Endodermal cell (in vitro differentiated cells): ENCODE measurements at places on chromosomes 6 and 20. TPM values are rescaled to one million over a fixed set of nuclear protein-coding genes. Genes with fewer than 3 reads are reported as not detected.

Gene SPATS1
- total RNA-seq, result not detected in 3 replicates

- DNase-seq, result no peak
Measured at GRCh38 chr20:14712302-14712739, 374.9 kb upstream of the FLRT3 start.

GRCh38 chr20:44056010-44056698 is 130.8 kb downstream of the JPH2 start:
- DNase-seq, result peak; percentile 89

Gene OLIG3
- total RNA-seq, result not detected in 3 replicates

DNA sequence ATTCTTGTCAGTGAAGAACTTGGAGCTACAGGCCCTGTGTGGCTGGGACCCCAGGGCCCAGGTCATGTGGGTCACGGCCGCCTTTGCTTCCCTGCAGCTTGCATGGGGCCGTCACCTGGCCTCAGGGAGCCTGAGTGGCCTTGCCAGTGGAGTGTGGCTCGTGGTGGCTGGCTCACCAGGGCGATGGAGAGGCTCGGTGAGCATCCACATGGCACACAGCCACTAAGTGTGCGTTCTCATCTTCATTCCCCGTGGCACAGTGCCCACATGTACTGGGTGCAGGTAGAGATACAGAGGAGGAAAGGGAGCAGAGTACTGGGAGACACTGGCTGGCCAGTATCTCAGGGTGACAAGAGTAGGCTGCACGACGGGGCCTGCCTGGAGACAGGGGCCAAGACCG is 21.5 kb downstream of the MANBAL start:
- DNase-seq, result no peak

Gene SLC22A23
- 3.8 to 12.1 TPM (median 11.1 TPM) in 3 replicates for total RNA-seq

- DNase-seq, result peak; percentile 87
Measured at GRCh38 chr6:50850223-50851048, 31.8 kb downstream of the TFAP2B start.

- no peak for DNase-seq
Measured at GRCh38 chr20:31877684-31878083, 7.2 kb downstream of the TTLL9 start.

Gene CRIP3
- 11.2 to 19.3 TPM (median 16.1 TPM) in 3 replicates for total RNA-seq

GRCh38 chr20:58930496-58930895 is 50.6 kb upstream of the NELFCD start:
- DNase-seq, result no peak

Gene SLC17A2
- total RNA-seq, result not detected in 2 replicates

GRCh38 chr6:105458551-105458950 is 55.7 kb upstream of the PREP start:
- DNase-seq, result no peak

DNA sequence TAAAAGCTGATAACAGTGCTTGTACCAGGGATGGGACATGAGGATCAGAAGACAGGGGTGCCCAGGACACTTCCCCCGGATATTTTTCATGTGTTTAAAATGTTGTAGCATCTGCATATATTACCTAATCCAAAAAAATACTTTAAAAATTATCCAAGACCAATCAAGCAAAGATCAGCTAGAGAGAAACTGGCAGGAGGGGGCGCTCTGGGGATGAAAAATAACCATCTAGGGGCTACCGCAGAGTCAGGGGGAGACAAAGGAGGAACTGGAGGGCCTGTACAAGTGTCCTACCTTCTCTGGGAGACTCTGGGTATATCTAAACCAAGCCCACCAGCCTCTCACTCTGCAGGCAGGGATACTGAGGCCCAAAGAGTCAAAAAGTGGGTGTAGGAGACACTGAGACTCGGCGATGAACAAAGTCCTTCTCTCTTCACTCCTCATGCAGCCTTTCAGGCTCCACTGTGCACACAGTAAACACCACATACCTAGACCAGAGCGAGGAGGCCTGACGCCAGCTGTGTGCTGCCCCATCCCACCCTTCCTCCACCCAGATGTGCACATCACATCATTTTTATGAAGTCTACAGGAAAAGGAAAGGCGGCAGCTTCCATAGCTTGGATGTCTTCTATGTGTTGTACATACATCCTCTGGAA is 9.8 kb downstream of the RIMS4 start:
- DNase-seq, result peak; percentile 77

GRCh38 chr6:29656157-29656556 is 735 bp upstream of the MOG start:
- DNase-seq, result no peak

DNA sequence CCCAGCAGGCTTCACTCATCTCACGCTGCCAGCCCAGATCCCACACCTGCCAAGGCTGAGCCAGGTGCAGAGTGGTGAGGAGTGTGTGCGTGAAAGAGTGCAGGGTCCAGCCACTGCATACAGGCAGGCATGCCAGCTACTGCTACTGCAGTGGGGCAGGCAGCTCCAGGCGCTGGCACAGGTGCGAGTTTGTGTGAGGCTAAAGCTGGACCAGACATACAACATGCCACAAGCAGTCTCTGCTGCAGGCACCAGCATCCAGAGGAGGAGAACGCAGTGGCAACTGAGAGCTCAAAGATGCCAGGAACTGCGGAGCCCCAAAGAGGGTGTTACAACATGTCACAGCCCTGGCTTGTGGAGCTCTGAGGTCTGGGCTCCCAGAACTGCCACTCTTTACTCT is 149.8 kb downstream of the EYS start:
- DNase-seq, result peak; percentile 45

DNA sequence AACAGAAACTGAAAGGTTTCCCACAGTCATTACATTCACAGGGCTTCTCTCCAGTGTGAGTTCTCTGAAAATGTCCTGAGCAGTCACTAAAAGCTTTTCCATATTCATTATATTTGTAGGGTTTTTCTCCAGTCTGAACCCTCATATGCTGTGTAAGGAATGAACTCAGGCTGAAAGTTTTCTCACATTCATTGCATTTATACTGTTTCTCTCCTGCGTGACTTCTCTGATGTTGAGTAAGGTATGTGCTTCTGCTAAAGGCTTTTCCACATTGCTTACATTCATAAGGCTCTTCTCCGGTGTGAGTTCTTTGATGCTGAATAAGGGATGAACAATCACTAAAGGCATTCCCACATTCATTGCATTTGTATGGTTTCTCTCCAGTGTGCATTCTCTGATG is 29.8 kb upstream of the ZNF391 start:
- no peak for DNase-seq

Gene OR2B6
- not detected in 3 replicates for total RNA-seq

DNA sequence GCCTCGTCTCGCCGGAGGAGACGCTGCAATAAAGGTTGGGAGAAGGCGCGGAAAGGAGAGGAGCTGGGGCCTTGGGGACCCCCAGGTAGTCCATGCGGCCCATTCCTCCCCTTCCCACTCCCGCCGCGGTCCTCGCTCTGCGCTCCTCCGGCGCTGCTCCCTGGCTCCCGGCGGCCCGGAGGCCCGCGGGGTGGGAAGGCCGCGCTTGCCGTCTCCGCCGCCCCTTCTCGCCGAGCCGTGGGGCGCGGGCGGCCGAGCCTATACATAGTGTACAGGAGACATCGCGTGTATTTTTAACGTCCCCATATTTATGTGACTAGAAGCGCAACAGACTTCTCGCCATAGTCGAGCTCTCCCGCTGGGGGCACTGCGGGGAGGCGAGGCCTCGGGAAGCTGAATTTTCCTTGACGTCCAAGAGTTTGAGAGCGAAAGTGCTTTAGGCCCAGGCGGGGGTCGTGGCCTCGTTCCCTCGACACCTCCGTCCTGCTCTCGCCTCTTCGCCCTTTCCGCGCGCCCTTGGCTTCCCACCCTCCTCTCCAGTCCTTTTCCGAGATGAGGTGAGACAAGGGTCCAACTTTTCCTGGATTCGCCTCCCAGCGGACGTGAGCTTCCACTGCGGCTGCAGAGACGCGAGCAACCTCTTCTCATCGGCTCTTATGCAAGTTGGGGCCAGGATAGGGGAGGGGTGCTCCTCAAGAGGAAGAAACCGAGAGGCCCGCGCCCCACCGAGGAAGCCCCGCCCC is 29.0 kb downstream of the SLC12A5 start:
- peak; percentile 87 for DNase-seq

Gene MATN4
- 0.35 to 0.59 TPM (median 0.46 TPM) in 3 replicates for total RNA-seq
